ENCODE measurements at places on chromosomes 11 and 22.

GRCh38 chr22:46250783-46251125, 661 bp upstream of the CDPF1 start:
- DNase-seq, result no peak

DNA sequence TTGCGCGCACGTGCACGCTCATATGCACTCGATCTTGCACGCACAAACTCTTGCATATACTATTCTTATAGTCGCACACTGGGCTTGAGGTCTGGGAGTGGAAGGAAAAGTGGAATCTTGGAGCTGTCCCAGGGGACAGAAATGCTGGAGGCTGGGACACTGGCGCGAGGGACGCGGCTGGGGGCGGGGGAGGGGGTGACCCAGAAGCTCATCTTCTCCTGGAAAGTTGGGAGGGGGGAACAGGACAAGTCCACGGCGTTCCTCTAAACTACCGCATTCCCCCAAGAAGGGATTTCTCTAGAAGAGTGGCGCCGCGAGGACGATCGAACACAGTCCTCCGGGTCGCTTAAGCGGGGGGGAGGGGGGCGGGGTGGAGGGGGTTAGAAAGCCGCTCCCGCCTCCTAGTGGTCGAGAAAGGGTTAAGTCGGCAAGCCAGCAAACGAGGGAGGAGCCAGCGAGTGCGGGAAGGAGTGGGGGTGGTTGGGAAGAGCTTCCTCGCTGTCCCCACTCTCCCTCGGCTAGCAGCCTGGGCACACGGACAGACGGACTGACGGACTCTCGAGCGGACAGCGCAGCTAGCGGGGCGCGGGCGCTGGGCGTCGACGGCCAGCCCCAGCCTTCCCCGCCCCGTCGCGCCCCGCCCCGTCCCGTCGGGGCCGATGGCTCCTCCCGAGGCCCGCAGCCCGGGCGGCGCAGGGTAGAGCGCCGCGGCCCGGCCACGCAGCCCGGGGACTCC, at the start of gene RTN4RL2:
TSS of gene RTN4RL2 (plus strand) at position 507 of the 736 bp plus-strand sequence. CDS start 338 bp downstream, outside the sequence.
- peak; percentile 66 for DNase-seq

- no peak for DNase-seq
These were observed 11.3 kb upstream of the ACER3 start for GRCh38 chr11:76849376-76849775.

DNA sequence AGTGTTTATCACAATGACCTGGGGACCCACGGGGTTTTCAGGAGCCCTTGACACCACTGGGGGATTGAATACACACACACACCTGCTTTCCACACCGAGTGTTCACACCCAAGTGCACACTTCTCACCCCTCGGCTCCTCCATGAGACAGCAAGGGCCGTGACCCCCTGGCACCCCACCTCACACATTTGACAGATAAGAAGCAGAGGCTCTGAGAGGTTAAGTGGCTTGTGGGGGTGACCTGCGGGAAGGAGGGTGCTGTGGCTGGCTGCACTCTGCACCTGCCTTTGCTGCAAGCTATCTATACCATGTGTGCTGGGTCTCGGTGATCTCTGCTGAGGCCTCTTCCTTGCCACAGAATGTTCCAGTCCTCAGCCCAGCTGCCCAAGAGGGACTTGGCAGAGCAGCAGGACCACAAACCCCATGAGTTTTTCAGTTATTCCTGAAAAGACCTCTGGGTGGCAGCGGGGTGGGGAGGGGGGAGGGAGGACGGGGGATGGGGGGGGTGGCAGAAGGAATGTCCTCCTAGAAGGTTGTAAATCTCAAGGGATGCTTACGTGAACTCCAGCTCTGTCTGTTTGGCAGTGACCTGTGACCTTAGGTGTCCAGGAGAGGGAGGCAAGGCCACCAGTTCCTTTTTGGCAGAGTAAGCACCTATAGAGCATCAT, 47.9 kb upstream of the RFPL3 start:
- DNase-seq, result no peak

DNA sequence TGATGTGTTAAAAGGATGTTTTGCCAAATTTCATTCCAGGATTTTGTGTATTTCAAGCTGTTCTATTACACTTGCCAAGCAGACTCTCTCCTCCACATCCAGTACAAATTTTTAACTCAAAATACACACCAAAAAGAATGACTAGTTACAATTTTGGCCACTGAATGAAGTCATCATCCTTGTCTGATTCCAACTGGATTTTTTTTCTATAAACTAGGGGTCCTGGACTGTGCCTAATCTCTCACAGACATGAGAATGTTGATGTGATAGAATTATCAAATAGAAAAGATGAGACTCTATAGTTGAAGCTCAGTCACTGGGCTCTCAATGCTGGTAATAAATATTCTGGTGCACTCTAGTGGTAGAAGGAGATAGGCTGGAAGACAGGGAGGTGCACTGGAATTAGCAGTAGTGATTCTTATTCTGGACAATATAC, 85.8 kb downstream of the FANCF start:
- no peak for DNase-seq

DNA sequence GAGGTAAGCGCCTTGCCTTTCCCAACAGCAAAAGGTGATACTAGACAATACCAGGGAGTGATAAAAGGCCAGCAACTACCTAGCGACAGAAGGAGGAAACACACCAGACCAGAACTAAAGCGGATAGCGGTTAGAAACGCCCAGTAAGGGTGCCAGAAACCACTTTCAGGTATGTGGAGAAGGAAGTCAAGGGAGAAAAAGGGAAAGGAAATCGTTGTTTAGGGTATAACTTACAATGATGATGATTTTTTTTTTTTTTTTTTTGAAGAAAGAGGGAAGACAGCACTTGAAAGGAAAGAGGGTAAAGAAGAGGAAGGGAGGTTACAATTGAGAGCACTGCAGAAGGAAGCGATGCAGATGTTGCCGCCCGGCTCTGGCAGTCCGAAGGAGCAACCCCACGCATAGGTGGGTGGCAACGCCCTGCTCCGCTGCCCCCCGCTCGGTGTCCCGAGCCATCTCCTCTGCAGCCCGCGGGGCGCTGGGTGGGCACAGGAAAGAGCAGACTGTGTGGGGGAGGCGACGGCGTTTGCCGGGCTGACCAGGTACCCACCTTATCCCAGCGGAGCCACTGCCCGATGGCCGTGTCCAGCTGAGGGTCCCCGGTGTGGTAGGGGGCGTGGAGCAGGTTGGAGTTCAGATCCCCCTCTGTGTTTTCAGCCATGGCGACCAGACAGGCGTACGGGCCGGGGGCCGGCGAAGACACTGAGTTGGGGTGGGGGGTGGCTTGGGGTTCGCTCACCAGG, 561 bp downstream of the PGM2L1 start:
- DNase-seq, result peak; percentile 36

DNA sequence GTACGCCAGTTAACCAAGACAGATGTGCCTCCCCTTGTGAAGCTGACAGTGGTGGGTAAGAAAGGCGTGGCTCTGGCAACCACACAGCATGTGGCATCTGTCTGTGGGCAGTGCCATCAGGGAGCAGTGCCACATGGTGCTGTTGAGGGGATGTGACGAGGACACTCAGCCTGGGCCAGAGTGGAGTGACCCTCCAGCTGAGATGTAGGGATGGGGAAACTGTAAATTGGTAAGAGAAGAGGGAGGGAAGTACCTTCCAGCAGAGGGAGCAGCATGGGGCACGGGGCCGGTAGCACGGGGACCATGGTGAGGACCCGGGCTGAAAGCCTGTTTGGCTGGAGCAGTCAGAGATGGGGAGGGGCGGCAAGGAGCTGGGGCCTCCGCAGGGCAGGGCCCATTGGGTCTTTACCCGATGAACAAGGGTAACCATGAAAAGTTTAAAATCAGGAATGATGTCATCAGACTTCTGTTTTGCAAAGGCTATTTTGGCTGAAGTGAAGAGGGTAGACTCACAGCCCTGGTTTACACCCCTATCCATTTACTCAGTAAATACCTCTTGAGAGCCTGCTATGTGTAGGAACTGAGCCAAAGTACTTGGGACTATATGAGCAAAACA, 10.4 kb downstream of the TMPRSS6 start:
- no peak for DNase-seq
